ENCODE measurements at places on chromosomes 5 and 9.

DNA sequence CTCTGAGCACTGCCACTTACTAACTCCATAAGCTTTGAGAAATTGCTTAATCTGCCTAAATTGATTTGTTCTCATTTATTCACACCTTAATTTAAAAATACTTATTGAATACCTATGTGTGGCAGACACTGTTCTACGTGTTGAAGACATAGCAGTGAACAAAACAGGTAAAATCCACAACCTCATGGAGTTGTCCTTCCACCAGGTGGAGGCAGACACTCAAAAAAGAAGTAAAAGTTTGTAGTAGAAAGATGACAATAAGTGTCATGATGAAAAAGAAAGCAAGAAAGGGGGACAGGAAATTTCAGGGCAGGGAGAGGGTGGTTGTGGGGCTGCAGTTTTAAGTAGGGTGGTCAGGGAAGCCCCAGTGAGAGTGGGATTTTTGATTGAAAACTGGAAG is 94.9 kb downstream of the SREK1 start:
- DNase-seq = no peak

GRCh38 chr5:87844449-87844848 is 424.2 kb downstream of the TMEM161B start:
- no peak for DNase-seq

DNA sequence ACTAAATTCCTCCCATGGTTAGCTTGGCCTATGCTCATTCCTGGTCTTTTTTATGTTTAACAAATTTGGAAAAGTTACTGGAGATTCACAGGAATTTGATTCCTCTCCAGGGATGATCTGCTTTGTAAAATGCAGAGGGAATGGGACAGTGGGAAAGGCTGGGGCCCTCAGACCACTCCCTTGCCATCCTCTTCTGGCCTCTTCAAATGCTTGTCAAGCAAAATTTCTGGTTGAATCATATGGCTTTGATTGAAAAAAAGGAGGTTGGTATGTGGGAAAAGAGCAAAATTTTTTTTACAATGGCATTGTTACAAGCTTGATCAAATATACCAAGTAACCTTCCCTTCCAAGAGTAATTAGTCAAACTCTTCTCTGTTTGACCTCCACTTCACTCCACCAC is 225.1 kb downstream of the PIK3R1 start:
- DNase-seq = no peak

DNA sequence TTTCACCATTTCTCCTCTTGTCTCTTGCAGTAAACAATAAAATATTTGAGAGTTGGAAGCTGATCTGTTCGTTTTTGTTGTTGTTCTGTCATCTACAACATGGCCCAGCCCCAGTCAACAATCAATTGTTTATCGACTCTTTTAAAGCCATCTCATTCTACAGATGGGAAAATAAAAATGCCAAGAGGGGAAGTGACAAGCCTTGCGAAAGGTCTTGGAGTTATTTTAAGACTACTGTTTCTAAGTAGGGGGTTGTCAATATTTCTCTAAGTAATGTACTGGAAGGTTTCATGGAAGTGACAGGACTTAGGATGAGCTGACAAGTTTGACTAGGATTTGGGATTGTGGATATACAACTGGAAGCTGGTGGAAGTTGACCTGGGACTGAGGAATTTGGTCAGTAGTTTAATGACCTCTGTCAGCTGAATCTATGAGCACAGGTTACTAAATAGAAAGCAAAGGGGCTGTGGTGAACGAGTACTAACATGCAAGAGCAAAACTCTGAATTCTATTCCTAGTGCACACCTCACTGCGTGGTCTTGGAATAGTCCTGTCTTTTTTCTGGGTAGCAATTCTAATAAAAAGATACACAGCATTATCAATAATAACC is 57.5 kb upstream of the ADRB2 start:
- no peak for DNase-seq

- no peak for DNase-seq
Measured at GRCh38 chr9:75333624-75334023, 245.3 kb downstream of the OSTF1 start.

DNA sequence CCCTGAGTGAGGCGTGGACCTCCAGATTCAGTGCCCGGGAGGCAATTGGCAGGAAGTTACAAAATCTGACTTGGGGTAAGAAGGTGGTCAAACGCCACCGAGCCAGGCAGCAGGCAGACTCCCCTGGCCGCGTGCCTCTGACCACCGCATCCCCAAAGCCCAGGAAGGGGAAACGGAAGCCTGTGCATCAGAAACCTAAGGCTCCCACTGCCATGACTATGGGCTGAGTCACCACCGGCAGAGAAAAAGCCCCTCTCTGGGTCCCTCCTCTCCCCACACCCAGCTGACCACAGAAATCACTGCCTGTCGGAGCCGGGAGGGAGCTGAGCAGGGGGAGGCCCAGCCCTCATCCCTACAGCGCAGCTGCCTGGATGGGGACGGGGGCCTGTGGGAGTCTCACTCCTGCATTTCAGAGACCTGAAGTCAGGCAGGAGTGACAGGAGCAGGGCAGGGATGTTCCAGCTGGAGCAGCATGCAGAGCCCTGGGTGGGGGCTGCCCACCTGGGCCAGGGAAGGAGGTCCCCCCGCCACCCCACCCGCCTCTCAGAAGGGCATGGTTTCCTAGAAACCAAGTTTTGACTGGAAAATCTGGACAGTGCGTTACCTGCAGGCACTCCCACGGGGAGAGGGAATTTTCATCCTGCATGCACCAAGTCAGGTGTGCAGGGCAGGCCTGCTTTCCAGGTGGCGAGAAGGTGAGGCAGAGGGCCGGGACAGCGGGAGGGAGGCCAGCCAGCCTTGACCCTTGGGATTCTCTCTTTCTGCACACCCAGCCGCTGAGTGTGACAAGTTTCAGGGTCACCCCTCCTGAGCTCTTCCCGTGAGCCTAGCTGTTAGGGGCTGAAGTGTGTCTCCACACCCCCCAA is 68.2 kb downstream of the LRSAM1 start:
- no peak for DNase-seq

- DNase-seq = no peak
Measured at GRCh38 chr9:93266521-93267001, 82.6 kb downstream of the WNK2 start.

DNA sequence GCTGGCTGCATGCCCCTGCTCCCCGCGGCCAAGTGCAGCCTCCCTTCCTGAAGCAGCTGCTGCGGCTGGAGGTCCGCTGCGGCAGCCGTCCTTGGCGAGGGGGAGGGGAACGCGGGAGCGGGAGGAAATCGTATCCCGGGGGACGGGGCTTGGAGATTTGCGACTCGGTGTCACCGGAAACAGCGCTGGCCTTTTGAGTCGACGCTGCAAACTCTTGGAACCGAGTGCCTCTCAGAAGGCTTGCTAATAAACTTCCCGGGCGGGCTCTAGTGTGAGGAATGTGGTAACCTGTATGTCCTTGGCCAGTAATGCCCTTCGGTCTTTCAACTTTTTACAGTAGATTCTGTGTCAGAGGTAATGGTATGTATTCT is 82.7 kb downstream of the PTPDC1 start:
- no peak for DNase-seq

- DNase-seq = no peak
Measured at GRCh38 chr5:159441441-159441840, 111.2 kb upstream of the IL12B start.

DNA sequence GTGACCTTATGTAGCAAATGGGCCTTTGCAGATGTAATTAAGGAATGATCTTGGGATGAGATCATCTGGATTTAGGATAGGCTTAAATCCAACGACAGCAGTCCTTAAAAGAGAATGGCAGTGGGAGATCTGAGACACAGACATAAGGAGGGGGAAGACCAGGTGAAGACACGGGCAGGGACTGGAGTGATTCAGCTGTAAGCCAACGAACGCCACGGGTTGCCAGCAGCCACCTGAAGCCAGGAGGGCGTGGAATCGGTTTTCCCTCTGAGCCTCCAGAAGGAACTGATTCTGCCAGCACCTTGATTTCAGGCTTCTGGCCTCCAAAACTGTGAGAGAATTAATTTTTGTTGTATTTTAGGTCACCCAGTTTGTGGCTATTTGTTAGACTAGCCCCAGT is 218.6 kb upstream of the ANKRD55 start:
- no peak for DNase-seq

DNA sequence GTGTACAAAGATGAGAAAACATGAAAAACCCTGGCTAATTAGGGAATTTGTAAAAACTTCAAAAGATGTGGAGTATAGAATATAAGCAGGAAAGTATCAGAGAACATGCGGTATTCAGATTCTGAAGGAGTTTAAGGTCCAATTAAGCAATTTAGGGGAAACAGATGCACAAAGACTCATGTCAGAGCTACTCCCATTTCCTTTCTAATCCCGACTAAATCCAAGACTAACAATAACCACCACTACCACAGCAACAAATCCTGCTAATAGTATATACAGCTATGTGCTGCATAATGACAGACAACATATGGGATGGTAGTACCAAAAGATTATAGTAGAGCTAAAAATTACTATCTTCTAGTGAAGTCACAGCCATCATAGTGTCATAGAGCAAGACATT is 102.1 kb downstream of the LURAP1L start:
- DNase-seq = no peak

DNA sequence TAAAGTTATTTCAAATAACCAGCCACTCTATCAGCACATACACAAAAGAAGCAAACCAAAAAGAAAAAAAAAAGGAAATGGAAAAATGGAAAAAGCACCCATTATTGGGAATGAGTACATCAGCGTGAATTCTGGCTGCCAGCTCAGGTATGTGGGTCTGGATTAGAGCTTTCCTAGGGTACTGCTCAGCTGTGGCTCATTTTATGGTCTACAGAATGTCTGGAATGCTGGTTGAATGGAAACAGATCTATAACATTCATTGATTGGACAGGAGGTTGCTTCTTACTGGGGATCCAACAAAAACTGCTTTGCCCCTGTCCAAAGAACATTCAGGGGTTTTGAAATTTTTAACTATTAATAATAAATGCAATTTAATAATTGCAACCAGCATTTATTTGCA is 3.9 kb upstream of the CAST start:
- DNase-seq = no peak

DNA sequence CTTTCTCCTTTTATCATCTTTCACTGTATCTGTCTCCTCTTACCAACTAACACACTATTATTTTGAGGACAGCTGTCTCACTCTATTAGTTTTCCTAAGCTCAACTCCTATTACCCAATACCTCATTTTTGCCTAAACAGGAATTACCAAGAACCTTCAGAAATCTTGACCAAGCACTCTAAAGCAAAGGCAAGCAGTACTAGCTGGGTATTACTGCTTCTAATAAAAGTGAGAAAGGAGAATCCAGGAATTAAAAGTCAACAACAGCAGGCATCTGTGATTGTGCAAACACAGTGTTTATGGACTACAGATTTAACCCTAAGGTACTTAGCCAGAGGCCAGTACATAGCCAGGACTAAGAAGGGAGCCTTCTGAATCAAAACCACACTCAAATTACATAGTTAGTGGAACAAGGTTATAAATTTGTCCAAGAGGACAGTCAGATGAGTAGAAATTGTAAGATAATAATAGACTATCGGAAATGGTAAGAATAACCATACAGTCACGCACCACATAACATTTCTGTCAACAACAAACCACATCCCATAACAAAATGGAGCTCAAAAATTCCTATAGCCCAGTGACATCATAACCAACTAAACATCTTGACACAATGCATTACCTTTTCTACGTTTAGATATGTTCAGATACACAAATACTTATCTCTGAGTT is 8.3 kb downstream of the RFX3 start:
- DNase-seq = no peak

DNA sequence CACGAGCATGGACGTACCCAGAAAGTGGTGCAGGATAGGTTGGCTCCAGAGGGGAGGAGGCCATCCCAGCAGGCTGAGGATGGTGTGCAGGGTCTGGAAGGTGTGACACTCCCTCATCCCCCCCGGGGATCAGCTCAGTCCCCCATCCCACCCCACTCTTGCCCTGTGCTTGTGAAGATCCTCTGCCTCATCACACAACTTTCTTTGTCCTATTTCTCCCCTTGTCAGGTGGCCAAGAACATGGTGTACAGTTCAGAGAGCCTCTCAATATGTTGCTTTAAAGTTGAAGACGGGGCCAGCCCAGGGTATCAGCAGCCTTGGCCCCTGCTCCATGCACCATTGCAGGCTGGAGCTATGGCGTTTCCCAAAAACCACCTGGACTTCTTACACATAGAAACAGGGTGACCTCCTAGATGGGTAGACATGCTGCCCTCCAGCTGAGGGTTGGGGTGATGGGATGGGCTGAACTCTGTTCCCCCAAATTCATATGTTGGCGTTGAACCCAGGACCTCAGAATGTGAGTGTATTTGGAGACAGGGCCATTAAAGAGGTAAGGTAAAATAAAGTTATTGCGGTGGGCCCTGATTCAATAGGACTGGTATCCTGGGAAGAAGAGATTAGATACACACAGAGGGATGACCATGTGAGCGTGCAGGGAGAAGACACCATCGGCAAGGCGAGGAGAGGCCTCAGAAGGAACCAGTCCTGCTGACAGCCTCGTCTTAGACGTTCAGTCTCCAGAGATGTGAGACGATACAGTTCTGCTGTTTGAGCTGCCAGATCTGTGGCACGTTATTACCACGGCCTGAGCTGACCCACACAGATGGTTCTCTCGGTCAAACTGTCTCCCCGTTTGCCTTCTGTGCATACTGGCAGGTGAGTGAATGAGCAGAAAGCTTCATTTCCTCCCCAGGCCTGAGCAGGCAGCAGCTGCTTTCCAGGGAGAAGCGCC is 272.5 kb downstream of the GADD45G start:
- DNase-seq = no peak

DNA sequence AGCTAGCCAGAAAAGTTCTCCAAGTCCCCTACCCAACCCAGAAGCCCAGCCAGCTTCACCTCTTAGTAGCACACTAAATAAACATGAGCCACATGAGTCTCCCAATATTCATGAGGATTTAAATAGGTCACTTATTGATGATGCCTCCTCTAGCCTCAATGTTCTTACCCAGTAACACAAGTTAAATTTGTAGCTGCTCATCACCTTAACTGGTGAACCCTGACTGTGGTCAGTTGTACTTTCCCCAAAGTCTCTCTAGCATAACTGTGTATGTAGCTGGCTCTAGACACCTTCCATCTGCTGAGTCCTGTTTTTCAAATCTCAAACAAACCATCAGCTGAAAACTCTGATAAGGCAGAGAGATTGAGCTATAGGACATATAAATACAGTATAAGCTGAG is 100.3 kb upstream of the ELAVL2 start:
- DNase-seq = no peak

GRCh38 chr5:176676361-176676824 is 29.1 kb downstream of the TSPAN17 start:
- no peak for DNase-seq

GRCh38 chr9:127323393-127323792 is 58.8 kb downstream of the GARNL3 start:
- DNase-seq = no peak

- DNase-seq = no peak
Measured at GRCh38 chr5:126983874-126984266, 46.5 kb downstream of the MARCHF3 start.

- DNase-seq = no peak
Measured at GRCh38 chr5:17839848-17840247, 205.6 kb downstream of the TAF11L14 start.

- DNase-seq = no peak
Measured at GRCh38 chr9:16213781-16214515, 656.5 kb downstream of the BNC2 start.

GRCh38 chr9:131960851-131961495 is 118.7 kb downstream of the MED27 start:
- DNase-seq = no peak

Measured in effector memory CD4-positive, alpha-beta T cell (primary cell).